Activated naive CD4-positive, alpha-beta T cell (primary cell): ENCODE measurements at places on chromosomes 4 and X.

GRCh38 chrX:132508834-132509233 is 20.0 kb upstream of the MBNL3 start:
- DNase-seq, result no peak

GRCh38 chr4:72567821-72568675 is 973 bp downstream of the ADAMTS3 start:
- no peak for DNase-seq

- no peak for DNase-seq
Observed at GRCh38 chr4:98631506-98631905, 26.9 kb downstream of the TSPAN5 start.

- DNase-seq, result no peak
Observed at GRCh38 chr4:118389721-118390120, 36.9 kb upstream of the PRSS12 start.

- no peak for DNase-seq
Observed at GRCh38 chr4:4392501-4393183, 5.7 kb downstream of the NSG1 start.

DNA sequence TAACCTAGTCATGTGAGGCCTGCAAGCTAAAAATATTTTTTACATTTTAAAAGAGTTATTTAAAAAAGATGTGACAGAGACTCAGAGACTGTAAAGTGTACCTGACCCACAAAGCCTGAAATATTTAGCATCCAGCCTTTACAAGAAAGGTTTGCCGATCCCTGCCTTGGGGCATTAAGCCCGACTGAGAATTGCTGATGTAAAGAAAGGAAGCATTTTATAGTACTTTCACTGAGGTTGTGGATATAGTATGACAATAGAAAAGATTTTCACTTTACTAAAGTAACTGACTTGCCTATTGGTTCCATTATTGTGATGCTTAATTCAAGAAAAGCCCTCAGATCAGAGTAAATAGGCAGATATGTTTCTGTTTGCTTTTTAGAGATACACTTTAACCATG is 17.0 kb downstream of the STK26 start:
- DNase-seq, result no peak

GRCh38 chr4:7475207-7475606 is 40.5 kb upstream of the PSAPL1 start:
- no peak for DNase-seq

GRCh38 chr4:120821977-120822376 is 100.5 kb downstream of the PRDM5 start:
- no peak for DNase-seq

- no peak for DNase-seq
Observed at GRCh38 chrX:101693476-101693875, 33.8 kb upstream of the ARMCX2 start.

- DNase-seq, result no peak
Observed at GRCh38 chrX:44428989-44429627, 85.6 kb upstream of the EFHC2 start.

DNA sequence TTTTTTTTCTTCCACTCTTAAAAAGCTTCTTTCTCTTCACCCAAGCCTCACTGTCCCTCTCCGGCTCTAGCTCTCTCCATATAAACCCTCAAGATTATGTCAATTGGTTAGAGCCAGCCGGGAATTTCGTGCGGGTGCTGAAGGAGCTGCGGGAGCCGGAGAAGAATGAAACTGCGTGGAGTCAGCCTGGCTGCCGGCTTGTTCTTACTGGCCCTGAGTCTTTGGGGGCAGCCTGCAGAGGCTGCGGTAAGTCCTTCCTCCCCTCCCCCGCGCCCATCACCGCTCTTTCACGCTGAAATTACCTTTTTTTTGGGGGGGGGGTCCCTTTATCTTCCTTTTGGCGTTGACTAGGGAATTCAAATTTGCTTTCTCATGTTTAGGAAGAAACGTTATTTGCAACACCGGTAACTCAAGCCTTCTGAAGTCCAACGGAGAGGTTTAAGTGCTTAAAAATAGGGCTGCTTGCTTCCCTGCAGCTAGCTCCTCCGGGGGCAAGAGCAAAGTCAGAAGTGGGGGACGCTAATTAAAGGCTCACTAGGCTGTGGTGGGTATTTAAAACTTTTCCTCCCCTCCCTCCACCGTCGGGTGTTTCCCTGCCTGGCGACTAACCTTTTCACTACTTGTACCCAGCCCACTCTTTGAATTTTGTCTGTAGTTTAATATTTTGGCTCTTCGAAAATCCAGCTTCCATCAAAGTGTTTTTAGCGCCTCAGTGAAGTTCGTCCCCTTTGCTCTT is 491 bp downstream of the COL4A5 start:
- DNase-seq, result no peak

- DNase-seq, result no peak
Observed at GRCh38 chr4:123846561-123846960, 450.0 kb downstream of the SPRY1 start.

- no peak for DNase-seq
Observed at GRCh38 chr4:86848732-86849619, at the start of gene SLC10A6. Gene SLC10A6, minus strand, starts transcription at chr4:86849384. Its CDS starts 269 bp downstream, at chr4:86849115.

- DNase-seq, result no peak
Observed at GRCh38 chr4:159016593-159017024, 86.3 kb upstream of the RAPGEF2 start.

DNA sequence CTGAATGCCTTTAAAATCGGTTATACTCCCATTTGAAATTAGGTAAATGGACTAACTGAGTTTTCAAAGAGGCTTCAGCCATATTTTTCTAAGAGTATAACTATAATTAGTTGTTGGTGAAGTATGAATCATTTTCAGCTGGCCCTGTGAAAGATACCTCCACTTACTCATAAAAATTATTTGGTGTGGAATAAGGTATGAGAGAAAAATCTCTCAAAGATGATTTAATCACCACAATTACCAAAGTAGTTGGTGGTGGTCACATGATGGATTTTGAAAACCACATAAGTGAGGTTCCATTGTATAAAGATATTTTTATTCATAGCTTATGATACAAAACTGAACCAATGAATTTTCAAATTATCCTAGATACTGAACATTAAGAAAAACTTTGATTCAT is 9.0 kb upstream of the KLHL2 start:
- no peak for DNase-seq

- DNase-seq, result no peak
Observed at GRCh38 chrX:141732031-141732430, 33.5 kb upstream of the SPANXD start.

DNA sequence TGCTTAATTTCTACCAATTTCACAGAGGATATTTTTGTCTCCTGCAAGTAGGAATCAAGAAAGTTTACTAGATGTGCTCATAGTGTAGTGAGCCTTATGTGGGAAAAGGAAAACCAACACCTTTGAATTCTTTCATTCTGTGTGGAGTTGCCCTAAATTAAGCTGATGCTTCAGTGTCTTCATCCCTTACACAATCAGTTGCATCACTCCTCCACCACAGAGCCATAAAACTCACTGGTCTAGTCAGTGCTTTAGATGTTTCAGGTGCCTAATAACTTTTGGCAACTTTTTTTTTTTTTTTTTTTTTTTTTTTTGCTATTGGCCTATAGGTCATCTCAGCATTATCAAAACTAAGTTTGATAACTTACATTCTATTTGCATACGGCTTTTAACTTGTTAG is 41.5 kb downstream of the HHIP start:
- no peak for DNase-seq

GRCh38 chr4:80219301-80220025 is 22.2 kb downstream of the PRDM8 start:
- DNase-seq, result no peak

DNA sequence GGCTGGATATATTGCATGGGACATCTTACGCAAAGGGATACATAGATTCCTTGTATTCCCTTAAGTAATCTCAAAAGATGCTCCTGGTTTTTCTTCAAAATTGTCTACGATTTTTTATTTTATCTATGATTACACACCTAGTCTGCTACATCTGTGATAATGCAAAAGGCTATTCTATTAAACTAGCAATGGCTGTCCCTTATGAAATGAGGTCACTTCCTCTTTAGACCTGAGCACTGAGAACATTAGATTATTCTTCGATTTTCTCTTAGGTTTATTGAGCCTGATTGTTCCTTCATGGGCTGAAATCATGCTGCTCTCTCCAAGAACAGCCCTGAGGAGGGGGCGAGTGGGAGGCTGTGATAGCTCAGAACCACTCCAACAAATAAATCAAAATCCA is 126.8 kb upstream of the ENPP6 start:
- no peak for DNase-seq

- DNase-seq, result no peak
Observed at GRCh38 chr4:30268370-30268769, 451.8 kb upstream of the PCDH7 start.

- no peak for DNase-seq
Observed at GRCh38 chr4:113884655-113885054, 94.8 kb downstream of the ARSJ start.

- DNase-seq, result no peak
Observed at GRCh38 chr4:129358571-129358970, 262.6 kb downstream of the C4orf33 start.

DNA sequence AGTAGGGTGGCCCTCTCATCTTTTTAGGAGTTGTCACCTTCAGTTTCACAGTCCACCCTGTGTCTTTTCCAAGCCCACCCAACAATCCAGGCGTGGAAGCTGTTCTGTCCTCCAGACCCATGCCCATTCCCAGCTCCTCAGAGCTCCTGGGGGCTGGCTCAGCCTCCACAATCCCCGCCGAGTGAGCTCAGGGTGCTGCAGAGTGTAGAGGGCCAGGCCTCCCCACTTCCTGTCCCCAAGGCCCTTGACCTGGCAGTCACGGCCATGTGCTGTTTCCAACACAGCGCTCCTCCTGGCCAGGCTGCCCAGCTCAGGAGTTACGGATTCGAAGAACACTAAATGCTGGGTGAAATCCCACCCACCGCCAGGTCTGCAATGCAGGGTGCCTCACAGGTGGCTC is 31.8 kb downstream of the PDHA1 start:
- no peak for DNase-seq

DNA sequence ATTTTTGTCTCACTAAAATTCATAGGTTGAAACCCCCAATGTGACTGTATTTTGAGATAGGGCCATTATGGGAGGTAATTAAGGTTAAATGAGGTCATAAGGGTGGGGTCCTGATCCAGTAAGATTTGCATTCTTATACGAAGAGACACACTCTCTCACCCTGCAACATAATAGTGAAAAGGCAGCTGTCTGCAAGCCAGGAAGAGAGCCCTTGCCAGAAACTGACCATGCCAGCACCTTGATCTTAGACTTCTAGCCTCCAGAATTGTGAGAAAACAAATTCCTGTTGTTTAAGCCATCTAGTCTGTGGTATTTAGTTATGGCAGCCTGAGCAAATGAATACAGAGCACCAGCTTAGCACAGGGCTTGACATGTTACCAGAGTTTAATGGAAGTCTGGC is 17.5 kb upstream of the IGSF1 start:
- DNase-seq, result no peak

DNA sequence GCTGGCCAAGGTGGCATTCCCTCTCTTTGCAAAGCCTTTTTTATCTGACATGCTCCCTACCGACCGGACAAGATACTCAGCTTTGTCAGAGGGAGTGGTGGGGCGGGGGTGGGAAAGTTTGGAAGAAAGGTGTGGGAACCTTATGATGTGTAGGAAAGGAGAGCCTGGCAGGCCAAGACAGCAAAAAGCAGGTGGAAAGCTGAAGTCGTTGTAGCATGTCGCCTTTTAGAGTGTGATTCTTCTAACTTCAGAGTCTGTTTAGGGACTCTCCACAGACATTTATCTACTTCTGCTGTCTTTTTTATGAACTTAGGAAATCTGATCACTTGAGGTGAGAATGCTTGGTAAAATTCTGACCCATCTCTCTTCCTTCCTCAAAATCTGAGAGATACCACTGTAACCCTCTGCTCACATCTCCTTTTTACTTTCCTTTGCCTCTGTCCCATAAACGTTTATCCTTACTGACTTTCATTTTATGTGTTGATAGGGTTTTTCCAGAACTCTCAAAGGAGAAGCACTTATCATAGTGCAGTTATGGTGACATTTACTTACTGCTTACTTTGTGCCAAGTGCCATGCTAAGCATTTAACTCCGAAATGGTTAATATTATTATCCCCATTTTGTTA is 8.2 kb upstream of the RUFY3 start:
- no peak for DNase-seq

DNA sequence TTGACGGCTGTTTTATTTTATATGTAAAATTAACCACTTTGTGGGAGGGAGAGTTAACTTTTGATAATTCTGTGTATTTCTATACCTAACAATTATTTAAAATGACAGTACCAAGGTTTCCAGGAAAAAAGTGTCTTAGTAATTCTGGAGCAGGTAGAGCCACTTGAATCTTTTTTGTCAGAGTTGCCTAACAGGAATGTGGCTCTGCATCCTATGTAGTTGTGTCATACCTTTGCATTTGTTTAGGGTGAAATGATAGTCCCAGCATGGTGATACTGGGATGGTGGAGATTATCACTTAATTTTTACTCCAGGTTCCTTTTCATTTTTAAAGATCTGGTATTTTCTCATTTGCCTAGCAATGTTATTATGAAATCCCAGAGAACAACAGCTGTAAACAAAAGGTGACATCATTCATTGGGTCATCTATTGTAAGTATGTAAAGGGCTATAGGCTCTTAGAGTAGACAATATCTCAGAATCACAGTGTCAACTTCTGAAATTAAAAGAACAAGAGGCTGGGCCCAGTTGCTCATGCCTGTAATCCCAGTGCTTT is 9.6 kb downstream of the SGMS2 start:
- no peak for DNase-seq

DNA sequence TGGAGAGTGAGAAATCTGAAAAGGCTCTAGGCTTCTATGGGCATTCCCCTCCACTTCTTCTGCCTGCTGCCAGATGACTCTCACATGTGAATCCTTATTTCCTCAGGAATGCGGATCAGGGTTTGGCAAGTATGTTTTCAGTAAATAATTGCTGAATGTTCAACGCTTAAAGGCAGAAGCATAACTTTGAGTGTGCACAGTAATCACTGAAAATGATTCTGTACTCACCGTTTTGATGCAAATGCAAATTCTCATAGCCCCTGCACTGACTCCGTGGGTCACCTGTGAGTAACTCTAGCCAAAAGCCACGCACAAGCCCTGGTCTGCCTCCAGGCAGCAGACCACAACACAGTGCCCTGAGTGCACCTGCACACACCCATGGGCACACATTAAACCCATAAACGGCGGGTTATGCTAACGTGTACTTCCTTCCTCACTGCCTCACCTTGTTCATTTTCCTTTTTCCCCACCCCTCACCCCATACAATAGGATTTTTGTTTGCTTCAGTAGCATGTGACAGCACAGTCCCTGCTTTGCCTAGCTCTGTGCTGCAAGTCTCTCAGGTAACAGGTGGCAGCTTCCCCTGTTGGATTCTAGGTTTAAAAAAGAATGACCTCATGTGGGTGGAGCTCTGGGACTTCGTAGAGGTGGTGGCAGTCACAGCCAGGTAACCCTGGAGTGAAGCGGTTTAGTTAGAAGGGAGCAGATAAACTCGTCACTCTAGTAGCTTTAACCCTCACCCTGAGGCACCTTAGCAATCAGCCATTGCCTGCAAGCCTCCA is at the start of gene ARHGEF38:
TSS of gene ARHGEF38 (plus strand) at position 656 of the 782 bp plus-strand sequence. CDS start 146 bp downstream, outside the sequence.
- no peak for DNase-seq

DNA sequence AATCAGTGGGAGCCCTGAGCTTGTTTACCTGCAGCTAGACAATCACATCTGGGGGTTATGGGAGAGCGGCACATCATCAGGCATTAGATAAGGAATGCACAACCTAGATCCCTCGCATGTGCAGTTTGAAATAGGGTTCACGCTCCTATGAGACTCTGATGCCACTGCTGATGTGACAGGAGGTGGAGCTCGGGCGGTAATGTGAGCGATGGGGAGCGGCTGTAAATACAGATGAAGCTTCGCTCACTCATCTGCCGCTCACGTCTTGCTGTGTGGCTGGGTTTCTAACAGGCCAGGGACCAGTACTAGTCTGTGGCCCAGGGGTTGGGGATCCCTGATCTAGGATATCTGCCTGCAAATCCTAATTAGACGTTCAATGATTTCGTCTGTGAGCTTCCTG is 90.3 kb downstream of the CRMP1 start:
- DNase-seq, result no peak
